ENCODE measurements at places on chromosomes 12 and 14. TPM values are rescaled to one million over a fixed set of nuclear protein-coding genes. Genes with fewer than 3 reads are reported as not detected.

ADGRD1 gene
- 21.3 TPM for total RNA-seq

GLS2 gene
- 0.85 TPM for total RNA-seq

- DNase-seq = no peak
Measured at GRCh38 chr14:55697414-55697861, 117.4 kb downstream of the KTN1 start.

A2ML1 gene
- total RNA-seq = 0.27 TPM

DNA sequence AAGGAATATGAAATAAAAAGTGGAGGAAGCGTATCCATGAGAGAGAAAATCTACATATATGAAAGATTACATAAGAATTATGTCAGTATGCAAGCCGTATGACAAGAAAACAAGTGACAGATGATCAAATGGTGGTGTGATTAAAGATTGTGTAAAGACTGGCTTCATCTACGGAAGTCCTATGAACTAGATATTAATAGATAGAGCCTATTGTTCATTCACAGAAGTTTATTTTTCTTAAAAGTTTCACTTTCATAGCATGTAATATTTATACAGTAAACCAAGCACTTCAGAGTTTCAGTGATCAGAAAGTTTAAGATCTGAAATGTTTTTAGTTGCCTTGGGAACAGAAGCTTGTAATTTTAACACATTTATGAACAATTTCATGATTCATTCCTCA is 84.5 kb downstream of the VRK1 start:
- no peak for DNase-seq

IAPP gene
- not detected for total RNA-seq

SUDS3 gene
- 48.2 TPM for total RNA-seq

GRCh38 chr14:50578433-50578832 is 18.5 kb downstream of the ATL1 start:
- DNase-seq = no peak

DNA sequence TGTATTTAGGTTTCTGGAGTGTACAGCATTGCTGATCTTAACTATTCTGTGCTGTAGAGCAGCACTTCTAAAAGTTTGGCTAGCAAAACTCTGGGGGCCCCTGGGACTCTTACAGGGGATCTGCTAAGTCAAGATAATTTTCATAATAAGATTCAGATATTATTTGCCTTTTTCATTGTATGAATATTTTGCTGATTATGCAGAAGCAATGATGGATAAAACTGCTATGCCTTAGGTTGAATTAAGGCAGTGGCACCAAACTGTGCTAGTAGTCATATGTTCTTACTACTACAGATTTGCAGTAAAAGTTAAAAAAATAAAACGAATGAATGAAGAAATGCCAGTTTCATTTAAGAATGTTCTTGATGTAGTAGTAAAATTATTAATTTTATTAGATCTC is 160.1 kb downstream of the PDZRN4 start:
- DNase-seq = no peak

BMP4 gene
- 26.9 TPM for total RNA-seq

SERPINA12 gene
- not detected for total RNA-seq

DNA sequence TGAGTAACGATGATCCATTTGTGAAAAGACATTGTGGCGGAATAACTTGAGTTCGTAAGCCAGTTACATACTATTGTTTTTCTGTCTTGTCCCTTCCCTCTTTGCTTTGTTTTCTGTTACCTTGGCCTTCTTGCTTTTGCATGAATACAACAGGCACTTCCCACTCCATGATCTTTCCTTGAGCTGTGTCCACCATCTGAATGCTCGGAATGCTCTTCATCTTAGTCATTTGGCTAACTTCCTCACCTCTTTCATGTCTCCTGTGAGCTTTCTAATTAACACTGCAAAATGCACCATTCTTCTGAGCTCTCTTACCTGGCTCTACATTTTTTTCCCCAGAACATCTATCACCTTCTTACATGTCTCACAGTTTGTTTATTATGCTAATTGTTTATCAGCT is 10.0 kb downstream of the KNTC1 start:
- no peak for DNase-seq

OR10G2 gene
- total RNA-seq = not detected

CLEC2A gene
- total RNA-seq = not detected

DNA sequence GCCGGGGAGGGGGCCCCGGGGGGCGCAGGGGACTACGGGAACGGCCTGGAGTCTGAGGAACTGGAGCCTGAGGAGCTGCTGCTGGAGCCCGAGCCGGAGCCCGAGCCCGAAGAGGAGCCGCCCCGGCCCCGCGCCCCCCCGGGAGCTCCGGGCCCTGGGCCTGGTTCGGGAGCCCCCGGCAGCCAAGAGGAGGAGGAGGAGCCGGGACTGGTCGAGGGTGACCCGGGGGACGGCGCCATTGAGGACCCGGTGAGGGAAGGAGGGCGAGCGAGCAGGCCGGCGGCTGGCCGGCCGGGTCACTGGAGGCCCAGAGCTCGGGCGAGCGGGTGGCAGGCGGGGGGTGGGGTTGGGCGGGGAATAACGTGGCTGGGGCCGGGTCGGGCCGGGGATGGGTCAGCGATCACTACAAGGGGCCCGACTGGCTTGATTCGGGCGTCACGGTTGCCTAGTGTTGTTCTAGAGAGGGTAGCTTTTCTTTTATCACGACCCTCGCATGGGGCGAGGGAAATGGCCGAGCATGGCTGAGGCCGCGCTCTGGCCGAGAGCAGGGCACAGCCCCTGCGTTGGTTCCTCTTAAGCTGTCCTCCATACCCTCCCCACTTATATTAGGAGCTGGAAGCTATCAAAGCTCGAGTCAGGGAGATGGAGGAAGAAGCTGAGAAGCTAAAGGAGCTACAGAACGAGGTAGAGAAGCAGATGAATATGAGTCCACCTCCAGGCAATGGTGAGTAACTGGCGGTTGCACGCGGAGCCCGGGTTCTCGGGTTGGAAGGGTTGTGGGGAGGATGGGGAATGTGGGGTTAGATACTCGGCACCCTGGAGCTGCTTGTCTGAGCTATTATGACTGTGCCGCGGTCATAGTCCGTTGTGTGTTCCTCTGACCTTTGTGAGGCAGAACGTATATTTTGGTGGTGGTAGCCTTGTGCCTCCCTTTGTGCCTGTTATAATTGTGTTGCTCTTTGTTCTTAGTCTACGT is 603 bp downstream of the PABPN1 start:
- no peak for DNase-seq

- peak; percentile 25 for DNase-seq
Measured at GRCh38 chr12:105738051-105738450, 400.7 kb downstream of the NUAK1 start.

- no peak for DNase-seq
Measured at GRCh38 chr12:79844693-79845092, 90.2 kb downstream of the PPP1R12A start.

DNA sequence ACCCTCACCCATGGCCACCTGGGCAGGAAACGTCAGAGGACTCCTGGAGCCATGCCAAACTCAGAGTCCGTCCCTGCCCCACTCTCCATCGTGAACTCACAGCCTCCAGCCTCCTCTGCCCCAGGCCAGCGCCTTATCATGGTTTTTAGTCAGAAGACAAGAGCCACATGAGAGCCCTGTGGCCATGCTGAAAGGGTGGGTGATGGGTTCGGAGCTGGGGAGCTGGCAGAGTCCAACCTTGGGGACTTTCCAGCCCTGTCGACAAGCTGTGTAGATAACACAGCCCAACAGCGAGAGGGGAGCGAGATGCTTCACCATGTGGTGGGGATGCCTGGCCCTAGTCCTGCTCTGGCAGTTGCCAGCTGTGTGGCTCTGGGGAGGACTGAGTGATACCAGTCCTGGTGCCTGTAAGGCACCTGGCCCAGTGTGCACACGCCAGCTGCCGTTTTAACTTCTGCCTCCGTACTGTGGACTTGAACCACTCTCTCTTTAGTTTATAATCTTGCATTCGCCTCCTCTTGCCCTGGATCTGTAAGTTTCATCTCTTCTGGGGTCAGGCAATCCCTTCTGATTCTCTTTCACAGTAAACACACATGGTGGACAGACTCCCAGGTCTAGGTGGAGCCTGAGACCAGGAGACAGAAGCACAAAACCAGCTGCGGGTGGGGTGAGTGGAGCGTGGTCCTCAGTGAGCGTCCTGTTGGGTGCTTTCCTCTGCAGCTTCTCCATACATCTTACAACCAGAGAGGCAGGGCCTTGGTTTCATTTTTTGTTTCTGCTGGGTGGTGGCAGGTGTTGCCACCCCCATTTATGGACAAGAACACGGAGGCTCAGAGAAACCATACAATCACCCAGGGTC is 55.3 kb downstream of the RIN3 start:
- no peak for DNase-seq

- no peak for DNase-seq
Measured at GRCh38 chr12:127558361-127558760, 708.6 kb upstream of the TMEM132C start.

DNA sequence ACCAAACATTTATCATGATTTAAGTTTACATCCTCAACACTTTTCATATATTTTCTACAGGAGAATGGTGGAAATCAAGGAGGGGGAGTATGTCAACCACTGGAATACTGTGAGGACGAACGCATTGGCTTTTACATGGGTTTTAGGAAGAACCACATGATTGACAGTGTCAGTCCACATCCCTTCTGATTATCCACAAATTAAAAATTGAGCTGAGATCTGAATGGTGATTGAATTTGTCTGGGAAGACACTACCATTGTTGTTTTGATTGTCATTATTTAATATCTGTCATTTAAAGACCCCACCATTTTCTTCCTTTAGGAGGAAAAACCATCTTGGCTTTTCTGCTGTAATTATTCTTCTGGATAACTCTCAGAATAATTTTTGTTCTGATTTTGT is 31.3 kb upstream of the KLRF1 start:
- DNase-seq = no peak

GRCh38 chr12:6235906-6236640 is 35.9 kb downstream of the CD9 start:
- no peak for DNase-seq

ANGEL1 gene
- 24.5 TPM for total RNA-seq

GRCh38 chr12:39319180-39319579 is 123.7 kb downstream of the KIF21A start:
- no peak for DNase-seq

GRCh38 chr14:91100102-91100501 is 13.8 kb upstream of the DGLUCY start:
- DNase-seq = no peak

EIF5 gene
- 373 TPM for total RNA-seq

DNA sequence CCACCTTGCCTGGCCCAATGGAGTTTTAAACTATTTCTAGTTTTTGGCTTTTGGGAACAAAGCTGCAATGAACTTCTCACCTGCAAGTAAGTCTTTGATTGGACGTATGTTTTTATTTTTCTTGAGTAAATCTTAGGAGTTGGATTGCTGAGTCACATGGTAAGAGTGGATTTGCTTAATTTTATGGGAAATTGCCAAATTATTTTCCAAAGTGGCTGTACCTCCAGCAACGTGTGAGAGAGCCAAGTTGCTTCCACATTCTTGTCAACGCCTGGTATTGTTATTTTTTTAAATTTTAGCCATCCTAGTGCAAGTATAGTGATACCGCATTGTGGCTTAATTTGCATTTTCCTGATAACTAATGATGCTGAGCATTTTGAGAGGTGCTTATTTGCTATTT is 136.6 kb downstream of the LMNTD1 start:
- no peak for DNase-seq

GRCh38 chr12:71671816-71672215 is 7.7 kb downstream of the THAP2 start:
- DNase-seq = no peak

DNA sequence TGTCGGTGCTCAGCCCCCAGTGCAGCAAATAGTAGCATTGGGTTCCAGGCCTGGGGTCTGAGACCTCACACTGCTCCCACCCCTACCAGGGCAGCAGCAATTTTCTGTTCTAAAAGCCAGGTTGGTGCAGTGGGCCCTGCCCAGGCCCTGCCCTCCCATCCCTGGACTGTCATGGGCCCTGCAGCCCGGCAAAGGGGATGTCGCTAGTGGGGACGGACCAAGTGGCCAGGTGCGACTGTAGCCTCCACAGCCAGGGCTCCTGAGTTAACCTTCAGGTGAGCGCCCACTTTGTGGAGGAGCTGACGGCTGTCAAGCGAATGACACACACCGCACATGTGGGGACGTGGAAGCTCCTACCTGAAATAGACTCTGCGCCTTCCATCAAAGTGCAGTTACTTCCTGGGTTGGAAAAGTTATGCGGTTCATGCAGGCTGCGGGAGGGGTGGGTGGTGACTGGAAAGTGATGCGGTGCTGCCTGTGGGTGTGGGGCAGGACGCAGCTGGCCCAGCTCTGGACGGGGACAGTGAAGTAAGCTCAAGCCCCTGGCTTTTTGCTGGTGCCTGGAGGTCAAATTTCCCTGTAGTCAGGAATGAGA is 1.5 kb downstream of the INF2 start:
- DNase-seq = no peak

GRCh38 chr12:81859521-81859920 is 100.4 kb upstream of the PPFIA2 start:
- DNase-seq = no peak

- DNase-seq = no peak
Measured at GRCh38 chr12:66206141-66206540, 17.1 kb downstream of the IRAK3 start.

GRCh38 chr14:34699873-34700621 is 14.3 kb downstream of the CFL2 start:
- no peak for DNase-seq

KCNC2 gene
- total RNA-seq = not detected

GRCh38 chr12:124452576-124453331 is 114.7 kb downstream of the NCOR2 start:
- DNase-seq = no peak

GRCh38 chr12:120437735-120438494 is at the start of gene COX6A1:
COX6A1 (plus strand) TSS chr12:120438113; CDS start chr12:120438127, 14 bp downstream.
- peak; percentile 81 for DNase-seq
